ENCODE measurements at places on chromosomes 11 and 22.

- DNase-seq = no peak
These were observed 98.2 kb upstream of the BID start for GRCh38 chr22:17872471-17872870.

DNA sequence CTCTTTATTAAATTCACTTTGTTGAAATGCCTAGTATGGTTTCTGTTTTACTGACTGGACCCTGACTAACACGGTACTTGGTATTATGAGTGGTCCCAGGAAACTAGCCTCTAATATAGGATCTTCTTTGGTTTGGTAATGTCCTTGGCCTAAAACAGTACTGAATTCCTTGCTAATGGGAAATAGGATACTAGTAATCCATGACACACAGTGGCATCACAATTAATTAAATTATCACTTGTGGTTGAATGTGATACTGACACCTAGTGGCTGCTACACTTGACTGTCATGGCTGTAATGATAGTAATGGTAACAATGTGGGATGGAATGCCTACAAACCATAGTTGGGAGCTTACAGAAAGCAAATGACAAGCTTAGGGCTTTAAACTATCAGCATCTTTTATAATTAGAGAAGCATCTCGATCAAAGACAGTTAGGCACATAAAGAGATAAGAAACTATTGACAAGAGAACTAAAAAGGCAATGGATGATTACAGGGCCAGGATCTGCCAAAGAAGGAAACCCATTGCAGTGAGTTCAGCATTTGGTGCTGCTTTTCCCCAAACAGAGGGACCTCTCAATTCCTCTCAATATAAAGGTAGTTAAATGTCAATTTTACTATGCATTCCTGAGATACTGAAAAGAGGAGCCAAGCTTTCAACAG is 8.6 kb downstream of the DNHD1 start:
- peak; percentile 27 for DNase-seq

DNA sequence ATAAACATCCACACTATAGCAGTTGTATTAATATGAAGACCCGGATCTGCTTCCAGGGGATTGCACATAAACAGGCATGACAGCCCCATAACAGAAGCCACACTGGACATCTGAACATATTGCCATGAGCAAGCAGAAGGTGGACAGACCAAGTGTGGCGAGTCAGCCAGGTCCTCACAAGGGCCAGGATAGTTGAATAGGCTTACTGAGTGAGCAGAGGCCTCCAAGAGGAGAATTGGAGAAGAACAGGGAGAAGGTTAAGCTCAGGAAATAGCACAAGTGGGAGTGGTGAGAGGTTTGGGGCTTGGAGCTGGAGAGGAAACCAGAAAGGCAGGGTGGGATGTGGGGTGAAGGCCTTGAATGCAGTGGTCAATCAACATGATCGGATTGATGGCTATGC is 10.8 kb downstream of the SLC35C1 start:
- no peak for DNase-seq

DNA sequence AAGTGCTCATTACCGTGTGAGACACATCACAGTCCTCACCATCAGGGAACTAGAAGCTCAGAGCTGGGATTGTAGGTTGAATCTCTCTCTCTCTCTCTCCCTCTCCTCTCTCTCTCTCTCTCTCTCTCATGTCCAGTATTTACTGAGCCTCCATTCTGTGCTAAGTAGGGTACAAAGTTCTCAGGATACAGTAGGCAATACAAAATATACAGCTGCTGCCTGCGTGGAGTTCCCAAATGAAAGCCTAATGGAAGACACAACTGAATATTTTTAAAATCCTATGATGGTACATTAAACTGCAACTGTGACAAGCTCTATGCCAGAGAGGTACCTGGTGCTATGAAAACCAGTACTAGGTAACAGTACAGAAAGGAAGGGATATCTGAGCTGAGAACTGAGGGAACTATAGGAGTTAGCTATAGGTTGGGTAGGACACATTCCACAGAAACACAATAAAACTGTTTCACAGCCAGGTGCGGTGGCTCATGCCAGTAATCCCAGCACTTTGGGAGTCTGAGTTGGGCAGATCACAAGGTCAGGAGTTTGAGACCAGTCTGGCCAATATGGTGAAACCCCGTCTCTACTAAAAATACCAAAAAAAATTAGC is 9.6 kb upstream of the PRG2 start:
- no peak for DNase-seq

DNA sequence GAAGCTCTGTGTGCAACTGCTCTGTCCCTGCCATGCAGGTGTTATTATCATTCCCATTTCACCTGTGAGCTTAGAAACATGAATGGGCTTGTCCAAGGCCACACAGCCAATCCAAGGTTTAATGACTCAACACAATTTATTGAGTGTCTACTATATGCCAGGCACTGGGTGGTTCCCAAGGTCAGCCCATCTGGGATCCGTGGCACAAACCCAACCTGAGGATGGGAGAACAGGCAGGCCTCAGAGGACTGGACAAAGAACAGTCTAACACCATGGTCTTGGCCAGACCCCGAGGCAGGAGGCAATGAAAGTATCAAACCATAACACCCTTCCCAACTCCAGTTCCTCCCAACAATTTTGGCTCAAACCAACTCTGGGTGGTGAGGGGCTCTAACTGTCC is 15.7 kb downstream of the SPATA19 start:
- DNase-seq = no peak

DNA sequence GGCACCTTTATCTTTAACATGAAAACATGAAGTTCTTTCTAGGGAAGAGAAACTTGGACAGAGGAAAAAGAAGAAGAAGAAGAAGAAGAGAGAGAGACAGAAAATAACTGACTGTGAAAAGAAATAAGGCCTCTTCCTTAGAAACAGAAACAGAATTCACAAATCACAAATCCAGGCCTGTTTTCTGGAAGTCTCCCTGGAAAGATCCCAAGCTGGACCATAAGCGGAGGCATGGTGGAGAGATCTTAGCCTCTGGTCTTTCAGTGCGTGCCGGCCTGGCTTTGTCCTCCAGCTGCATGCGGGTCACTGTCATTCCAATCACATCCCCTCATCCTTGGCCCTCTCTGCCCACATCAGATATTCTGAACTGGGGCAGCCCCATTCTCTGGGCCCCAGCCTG is 6.9 kb downstream of the FXYD6 start:
- no peak for DNase-seq

GRCh38 chr22:46295277-46295971 is 1.2 kb upstream of the GTSE1 start:
- no peak for DNase-seq
